ENCODE measurements at places on chromosomes 16 and 17.

- DNase-seq, result no peak
Measured at GRCh38 chr17:63564562-63564961, 14.3 kb downstream of the DCAF7 start.

DNA sequence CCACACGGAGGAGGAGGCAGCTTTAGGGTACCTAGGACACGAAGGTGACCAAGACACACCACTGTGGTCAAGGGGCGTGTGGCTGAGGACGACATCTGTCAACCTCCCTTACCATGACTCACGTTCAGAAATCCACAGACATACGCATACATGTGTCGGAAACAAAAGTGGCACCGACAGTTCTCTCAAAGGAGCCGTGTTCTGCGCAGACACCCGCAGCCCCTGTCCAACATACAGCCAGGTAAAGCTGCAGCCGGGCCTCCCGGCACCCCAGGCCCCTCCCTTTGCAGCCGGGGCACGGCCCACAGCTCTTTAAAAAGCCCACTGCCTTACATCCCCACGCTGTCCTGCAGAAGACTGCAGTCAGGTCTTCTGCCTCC is 40.5 kb upstream of the KLHDC4 start:
- DNase-seq, result no peak

- DNase-seq, result no peak
Measured at GRCh38 chr16:79639576-79640311, 39.2 kb upstream of the MAF start.

GRCh38 chr17:27939474-27940465 is 46.6 kb upstream of the LYRM9 start:
- no peak for DNase-seq

DNA sequence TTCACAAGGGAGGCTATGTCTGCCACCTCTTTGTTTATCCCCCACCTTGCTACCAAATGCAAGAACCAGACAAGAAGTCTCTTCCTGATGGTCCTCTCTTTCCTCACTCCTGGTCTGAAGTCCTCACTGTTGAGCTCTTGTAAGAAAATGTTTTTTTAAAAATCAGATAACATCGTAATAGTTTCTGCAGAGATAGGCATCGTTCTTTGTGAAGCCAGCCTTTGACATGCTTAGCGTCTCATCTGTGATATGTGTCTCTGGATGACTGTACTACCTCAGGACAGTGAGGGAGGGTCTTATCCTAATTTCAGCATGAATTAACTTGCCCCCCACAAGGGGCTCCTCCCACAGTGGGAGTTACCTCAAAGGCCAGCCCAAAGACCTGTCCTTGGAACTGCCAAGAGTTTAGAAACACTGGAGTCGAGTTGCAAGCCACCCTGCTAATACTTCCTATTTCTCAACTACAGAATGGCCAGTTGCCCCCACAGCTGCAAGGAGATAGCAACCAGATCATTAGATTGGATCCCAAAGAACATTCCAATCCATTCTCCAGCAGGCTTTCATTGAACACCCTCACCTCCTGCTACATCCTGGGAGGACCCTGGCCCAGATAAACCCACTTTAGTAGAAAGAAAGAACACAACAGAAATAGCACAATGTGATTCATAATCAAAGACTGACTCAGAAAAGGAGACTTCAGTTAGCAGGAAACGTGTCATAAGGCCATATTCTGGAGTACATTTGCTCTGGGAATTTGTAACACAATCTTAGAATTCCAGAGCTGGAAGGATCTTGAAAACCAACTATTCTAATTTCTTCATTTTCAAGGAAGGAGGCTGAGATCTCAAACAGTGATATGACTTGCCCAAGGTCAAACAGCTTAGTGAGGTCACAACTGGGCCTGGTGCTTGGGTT is 151.0 kb downstream of the IRX3 start:
- no peak for DNase-seq

- DNase-seq, result no peak
Measured at GRCh38 chr17:71601894-71602504, 518.8 kb upstream of the SOX9 start.

GRCh38 chr16:72832621-72833248 is 215.2 kb downstream of the ZFHX3 start:
- no peak for DNase-seq

DNA sequence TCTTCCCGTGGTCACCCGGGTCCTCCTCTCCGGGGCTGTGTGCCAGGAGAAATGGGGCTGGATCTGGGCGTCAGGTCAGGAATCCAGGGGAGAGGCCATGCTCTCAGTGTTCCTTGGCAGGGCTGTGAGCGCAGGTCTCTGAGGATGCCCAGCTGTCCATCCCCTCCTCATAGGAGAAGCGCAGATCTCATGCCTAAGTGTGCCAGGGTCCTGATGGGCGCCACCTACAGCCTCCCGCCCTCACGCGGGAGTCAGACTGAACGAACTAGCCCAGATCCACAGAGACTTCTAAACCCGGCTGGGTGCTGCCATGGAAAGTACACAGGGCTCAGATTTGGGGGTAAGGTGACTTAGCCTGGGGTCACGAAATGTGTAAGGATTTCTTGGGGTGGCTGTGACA is 24.3 kb downstream of the MGRN1 start:
- DNase-seq, result no peak

DNA sequence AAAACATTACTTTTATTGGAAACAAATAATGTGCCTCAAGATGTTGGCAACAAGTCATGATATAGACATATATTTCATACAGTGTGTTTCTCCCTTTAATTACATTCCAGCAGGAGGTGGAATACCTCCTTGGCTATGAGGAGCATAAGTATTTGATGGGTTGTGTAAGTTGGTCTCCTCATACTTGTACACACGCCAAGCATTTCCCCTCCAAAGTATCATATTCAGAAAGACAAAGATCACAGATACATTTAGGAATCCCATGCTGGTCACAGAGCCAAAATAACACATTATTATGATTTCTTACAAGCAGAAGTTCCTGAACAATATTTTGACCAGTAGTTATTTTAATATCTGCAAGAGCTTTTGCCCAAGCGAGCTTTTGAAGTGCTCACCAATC is 57.8 kb downstream of the WSB1 start:
- no peak for DNase-seq

DNA sequence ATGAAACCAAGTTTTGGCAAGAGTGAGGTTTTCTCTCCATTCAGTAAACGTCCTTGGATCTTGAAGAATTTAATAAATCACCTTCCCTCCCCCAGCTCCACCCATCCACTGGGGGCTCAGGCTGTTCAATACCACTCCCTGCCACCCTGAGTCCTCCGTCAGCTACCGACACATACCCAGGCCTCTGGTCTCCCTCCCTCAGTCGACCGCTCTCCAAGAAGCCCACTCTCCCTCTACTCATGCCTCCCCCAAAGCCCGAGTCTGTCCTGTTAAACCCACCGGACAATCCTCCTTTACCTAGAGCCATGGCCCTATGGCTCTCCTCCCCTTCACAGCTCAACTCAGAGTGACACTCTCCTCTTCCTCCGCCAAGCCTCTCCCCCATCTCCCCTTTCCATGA is 19.7 kb upstream of the SLC4A1 start:
- no peak for DNase-seq

DNA sequence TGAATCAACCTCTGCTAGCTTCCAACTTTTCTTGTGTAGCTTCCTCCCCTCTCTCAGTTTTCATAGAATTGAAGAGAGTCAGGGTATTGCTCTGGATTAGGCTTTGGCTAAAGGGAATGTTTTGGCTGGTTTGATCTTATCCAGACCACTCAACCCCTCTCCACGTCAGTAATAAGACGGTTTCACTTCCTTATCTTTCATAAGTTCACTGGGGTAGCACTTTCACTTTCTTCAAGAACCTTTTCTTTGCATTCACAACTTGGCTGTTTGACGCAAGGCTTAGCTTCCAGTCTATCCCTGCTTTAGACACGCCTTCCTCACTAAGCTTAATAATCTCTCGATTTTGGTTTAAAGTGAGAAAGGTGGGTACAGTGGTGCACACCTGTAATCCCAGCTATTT is 29.7 kb upstream of the OR1A2 start:
- no peak for DNase-seq

GRCh38 chr16:1787056-1787321 is 4.2 kb downstream of the NUBP2 start:
- DNase-seq, result no peak

GRCh38 chr17:28878981-28879380 is 18.6 kb downstream of the FLOT2 start:
- no peak for DNase-seq

- DNase-seq, result no peak
Measured at GRCh38 chr16:88302666-88303065, 80.1 kb upstream of the ZNF469 start.

DNA sequence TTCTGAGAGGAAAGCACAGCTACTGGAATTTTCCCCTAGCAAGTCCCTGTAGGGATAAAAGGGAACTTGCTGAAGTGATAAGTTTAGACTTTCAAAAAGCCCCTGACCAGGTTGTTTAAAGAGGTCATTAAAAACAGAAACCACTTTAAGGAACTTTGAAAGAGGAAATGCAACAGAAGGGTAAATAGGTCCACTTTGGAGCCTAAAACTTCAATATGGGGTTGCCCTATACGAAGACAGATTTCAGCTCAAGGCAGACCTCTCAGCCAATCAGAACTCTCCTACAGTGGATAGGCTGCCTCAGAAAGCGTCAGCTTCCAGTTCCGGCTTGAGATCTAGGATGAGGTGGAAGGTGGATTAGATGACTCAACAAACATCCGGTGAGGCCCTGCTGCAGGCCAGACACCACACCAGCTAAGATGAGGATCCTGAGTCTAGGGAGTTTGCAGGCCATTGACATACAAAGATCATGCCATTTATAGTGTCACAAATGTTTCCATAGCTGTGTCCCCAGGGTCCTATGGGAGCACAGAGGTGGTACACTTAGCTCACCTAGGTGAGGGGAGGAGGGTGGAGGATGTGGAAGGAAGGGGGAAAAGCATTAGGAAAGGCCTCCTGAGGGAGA is 7.9 kb upstream of the MFSD6L start:
- DNase-seq, result no peak

Measured in GOT3 (cell line).